T follicular helper cell (primary cell): ENCODE measurements at places on chromosomes 3 and 15.

DNA sequence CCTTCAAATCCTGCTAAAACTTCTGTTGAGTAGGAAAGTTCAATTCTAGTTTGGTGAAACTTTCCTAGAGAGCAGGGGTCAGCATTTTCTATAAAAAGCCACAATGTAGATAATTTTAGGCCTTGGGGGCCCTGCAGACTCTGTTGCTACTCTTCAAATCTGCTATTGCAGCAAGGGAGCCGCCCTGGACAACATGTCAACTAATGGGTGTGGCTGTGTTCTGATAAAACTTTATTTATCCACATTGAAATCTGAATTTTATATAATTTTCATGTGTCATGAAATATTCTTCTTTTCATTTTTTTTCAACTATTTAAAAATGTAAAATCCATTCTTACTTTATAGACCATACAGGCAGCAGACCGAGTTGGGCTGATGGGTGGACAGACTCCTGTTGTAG is 67.4 kb upstream of the SAMMSON start:
- DNase-seq = no peak

DNA sequence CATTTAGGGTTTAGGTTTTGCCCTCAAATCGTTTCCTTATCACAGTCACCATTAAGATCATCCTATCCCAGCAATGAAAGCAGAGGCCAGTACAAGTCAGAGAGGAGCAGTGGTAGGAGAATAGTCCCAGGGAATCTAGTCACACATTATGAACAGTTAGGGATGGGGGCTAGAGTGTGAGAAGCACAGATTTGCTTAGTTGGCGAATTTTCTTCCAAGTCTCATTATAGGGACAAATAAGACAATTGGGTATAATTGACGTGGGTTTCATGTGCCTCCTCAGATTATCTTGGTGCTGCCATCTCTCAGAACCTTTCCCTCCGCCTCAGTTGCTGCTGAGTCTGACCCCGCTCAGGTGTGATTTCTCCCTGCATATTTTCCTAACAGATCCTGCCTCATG is 407.1 kb downstream of the SQOR start:
- no peak for DNase-seq

DNA sequence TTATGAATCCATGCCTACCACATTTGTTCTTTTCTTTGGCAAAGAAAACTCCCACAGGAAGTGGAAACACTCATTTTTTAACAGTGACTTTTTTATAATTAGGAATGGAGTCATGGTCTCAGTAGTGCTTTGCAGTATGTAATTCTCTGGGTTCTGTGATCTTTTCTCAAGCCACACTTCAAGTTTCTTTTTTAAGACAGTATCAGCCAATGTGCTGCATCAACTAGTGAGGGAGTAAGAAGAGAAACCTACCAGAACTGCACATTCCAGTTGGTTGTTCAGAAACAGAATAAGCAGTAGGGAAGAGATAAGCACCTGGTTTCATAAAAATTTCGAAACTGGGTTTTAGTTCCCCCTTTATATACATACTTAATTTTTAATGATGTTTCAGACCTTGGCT is 126.3 kb downstream of the FOXB1 start:
- DNase-seq = no peak

DNA sequence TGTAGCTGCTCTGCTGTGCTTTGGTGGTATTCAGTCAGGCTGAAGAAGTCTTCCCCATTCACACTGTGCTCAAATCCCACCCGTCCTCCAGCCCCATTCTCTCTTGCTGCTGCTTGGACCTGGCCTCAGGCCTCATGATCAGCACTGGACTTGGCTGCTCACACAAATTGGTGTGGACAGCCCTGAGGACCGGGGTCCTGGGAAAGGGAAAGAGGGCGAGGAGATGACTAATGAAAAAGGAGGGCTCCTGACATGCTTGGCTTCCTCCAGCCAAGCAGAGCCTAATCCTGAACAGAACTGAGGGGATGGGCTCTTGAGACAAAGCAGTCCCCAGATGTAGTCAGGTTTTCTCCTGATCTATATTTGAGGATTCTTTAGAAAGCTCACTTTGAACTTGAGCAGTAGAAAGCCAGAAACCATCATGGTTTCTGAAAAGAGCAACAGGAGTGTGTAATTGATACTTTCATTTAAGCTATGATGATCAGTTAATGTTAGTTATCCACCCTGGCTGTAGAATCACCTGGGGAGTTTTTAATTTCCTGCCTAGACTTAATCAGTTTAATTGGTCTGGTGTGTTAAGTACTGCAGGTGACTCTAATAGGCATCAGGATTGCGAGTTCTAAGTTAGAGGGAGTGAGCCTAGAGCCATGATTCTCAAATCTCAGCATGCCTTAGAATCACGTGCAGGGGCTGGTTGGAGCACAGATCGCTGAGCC is 79.4 kb upstream of the THBS1 start:
- no peak for DNase-seq

GRCh38 chr15:57704441-57704840 is 2.1 kb upstream of the POLR2M start:
- no peak for DNase-seq

GRCh38 chr3:186644683-186645082 is 4.5 kb downstream of the FETUB start:
- DNase-seq = no peak

DNA sequence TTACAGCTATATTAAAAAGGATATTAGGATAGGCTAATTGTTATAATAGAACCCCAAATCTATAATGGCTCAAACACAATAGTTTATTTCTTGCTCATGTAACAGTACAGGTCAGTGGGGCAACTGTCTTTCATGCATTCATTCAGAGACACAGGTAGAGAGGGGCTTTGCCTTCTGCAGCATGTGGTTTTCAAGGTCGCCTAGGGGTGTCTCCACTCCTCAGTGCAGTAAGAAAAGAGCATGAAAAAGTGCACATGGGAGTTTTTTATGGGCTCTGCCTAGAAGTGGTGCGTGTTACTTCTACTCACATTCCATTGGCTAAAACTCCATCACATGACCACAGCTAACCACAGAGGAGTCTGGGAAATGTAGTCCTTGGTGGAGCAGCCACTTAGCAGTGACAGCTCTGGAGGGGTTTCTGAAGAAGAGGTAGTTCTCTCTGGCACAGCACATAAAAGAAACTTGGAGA is 1.8 kb downstream of the ZBTB38 start:
- peak; percentile 52 for DNase-seq

- DNase-seq = no peak
These were observed 8.4 kb downstream of the DNAJA4 start for GRCh38 chr15:78272776-78273175.

GRCh38 chr15:81889485-81889881 is 156.3 kb downstream of the MEX3B start:
- no peak for DNase-seq

- no peak for DNase-seq
These were observed 3.7 kb downstream of the EOMES start for GRCh38 chr3:27718459-27718858.

DNA sequence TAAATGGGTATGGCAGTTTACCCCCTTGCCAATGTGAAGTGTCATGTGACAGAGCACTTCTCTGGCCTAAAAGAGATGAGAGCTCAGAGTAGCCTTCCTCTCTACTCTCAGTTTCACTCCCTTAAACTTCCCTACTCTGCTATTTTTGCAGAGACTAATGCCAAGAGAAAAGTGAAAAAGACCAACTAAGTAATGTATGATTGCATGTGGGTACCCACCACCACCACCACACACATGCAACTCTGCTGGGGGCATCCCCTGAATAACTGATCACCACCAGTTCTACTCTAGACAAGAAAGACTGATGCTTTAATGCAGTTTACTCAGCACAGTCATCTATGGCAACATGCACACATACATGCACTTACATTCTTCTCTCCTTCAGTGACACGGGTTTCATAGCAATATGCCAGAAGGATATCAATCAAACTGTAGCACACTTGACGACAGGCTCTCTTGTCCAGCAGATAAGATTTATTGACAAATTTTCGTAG is 31.3 kb downstream of the SHQ1 start:
- no peak for DNase-seq

GRCh38 chr3:177906578-177907229 is 629.5 kb upstream of the KCNMB2 start:
- DNase-seq = no peak
